ENCODE measurements at places on chromosomes 3 and 15.

DNA sequence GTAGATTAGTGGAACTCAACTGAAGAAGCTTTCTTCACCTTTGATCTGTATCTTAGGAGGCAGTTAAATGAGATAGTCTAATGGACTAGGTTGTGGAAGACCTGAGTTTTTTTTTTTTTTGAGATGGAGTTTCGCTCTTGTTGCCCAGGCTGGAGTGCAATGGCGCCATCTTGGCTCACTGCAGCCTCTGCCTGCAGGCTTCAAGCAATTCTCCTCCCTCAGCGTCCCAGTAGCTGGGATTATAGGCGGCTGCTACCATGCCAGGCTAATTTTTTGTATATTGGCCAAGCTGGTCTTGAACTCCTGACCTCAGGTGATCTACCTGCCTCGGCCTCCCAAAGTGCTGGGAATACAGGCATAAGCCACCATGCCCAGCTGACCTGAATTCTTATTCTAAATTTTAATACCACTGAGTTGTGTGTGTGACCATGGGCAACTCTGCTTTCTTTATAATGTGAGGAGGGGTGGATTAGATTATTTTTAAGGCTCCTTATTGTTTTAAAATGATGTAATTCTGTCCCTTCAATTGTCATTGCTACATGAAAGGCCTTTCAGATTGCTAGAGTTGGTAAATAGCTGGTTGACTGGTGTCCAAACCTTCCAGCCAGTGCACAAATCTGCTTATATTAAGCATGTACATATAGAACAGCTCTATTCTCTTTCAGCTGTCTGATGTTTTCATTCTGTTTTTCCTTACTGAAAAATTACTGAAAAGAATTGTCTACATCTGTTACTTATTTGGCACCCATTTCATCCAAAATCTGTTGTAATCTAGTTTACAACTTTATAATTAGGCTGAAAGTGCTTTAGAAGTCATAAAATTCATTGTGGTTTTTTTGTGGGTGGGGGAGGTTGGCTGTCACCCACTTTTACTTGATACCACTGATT lies 2.3 kb downstream of the LNP1 start:
- DNase-seq = no peak

- DNase-seq = no peak
These were observed 91.8 kb downstream of the LIPC start for GRCh38 chr15:58523634-58524033.

DNA sequence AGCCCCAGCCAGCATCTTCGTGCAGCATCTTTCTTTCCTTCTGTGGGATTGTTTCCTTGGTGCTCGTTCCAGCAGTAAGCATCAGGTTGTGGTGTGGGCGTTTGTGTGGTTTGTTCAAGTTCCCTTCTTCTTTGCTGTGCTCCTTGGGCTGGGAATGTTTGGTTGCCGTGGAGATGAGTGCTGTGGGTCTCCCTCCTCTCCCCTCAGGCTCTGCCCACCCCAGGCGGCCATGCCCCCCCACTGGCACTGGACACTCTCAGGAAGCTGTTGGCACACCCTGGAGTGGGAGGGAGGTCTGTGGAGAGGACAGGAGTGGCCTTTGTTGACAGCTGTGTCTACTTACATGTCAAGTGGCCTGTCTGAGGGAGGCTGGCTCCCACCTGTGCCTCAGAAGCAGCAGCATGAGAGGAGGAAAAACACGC lies 46.5 kb upstream of the SACM1L start:
- no peak for DNase-seq

DNA sequence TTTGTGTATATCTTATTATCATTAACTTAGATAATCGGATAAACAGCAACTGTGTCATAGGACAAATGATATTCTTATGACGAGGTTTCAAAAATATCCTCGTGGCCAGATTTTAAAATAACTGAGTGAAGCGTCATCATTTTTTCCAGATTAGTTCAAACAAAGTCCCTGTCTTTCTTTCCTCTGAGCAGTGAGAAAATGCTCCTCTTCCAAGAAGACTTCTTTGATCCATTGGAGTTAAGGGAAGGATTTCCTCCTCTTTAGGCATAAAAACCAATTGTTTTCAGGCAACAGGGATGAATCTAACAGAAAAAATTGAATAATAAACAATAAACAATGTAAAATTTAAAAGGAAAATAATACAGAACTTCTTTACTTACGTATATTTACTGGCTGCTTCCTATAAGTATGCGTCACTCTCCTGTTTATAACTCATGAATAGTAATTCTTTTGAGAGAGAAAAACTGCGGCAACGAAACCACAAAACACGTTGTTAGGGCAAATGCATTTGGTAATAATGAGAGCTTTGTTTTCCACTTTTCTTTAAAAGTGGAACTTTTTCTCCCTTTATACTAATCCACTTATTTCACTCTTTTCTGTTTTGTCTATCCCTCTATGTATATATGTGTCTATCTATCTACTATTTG lies 419.4 kb upstream of the ONECUT1 start:
- DNase-seq = no peak

- no peak for DNase-seq
These were observed 113.8 kb downstream of the SENP2 start for GRCh38 chr3:185699927-185700326.

DNA sequence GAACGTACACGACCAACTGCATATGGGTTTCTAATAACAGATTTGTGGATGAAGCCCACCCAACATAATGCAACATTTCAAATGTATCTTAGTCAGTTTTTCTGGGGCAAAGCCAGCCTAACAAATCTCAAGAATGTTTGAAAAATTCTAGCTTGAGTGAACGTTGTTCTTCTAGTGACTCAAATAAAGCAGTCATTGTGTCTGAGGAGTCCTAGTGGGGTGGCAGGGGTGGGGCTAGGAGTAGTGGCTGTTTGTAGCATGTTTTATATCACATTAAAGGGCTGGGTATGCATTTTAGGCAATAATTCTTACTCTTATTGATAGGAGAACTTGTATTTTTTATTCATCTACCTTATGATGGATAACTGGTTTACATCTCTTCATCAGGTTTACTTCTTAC lies 6.0 kb downstream of the B3GNT5 start:
- no peak for DNase-seq

DNA sequence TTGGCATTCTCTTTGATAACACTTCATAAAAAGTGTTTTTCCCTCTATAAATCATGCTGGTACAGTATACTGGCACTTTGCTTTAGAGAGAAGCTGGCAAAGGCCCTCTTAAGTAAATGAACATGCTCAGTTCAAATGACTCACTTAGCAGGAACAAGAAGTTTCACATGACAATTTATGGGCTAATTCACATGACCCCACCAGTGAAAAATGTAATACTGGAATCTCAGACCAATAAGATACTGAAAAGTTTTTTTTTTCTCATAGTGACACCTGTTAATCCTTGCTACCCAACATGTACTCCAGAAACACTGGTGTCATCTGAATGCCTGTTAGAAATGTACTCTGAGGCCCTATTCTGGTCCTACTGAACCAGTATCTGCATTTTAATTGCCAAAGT lies 13.9 kb downstream of the BTBD1 start:
- no peak for DNase-seq

GRCh38 chr15:37764733-37765191 lies 169.7 kb upstream of the TMCO5A start:
- DNase-seq = peak; percentile 45

GRCh38 chr3:95442766-95443165 lies 1371.6 kb upstream of the EPHA6 start:
- no peak for DNase-seq

DNA sequence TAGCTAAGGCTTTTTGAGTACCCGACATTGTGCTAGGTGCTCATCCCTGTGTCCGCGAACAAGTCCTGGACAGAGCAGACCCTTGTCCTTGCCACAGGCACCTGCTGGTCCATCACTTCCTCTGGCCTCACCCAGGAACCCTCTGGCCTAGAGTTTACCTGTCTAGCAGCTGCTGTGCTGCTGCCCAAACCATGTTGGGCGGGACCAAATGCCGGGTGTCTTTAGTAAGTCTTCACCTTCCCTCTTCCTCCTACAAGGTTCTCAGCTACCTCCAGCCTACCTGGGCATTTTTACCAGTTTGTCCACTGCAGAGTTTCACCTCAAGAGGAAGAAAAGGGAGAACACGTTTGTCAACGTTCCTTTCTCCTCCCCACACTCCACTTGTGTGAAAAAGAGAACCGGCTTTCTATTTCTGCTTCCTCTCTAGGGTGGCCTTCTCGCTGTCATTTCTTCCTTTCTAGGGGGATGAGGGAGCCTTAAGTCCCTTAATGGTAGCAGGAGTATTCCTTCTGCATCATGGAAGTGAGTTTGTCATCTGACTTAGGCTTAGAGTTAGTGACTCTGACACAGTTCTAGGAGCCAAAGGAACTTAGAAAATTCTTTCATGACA lies 80.4 kb upstream of the GCNT3 start:
- no peak for DNase-seq

- DNase-seq = no peak
These were observed 97.2 kb downstream of the SEC22A start for GRCh38 chr3:123298903-123299302.

DNA sequence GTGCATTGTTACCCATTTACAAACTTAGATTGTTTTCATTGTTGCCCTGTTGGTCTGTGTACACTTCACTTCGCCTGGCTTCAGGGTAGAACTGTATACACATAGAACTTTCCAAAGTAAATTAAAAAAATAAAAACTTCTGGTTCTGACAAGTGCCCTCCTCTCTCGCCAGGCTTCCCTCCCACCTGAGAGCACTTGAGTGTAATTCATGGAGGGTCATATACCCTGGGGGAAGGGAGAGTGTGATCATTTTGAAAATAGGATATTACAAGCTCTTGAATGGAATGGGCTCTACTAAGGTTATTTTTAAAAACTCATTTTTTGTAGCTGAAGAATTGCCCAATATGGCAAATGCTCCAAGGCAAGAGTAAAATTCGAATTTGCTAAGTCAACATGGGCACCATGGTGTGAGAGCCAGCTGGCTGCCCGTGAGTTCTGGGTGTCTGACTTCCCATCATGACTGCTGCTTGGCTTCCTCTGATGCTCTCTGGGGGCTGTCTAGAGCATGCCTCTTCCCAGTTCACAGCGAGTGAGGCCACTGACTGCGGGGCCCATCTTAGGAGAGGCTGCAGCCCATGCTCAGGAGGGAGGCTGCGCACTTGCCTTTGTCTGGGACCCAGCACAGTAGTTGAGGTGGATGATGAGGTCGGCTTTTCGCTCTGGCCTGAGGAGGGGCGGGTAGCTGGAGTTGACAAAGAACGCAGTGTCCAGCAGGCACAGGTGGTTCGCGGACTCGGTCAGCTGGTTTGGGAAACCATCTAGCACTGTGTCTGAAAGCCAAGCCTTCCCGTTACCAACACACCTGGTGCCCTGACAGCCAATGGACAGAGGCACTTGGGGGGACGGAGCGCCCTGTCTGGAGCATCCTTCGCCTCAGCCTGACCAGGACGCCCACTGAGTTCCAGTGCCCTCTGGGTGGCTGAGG lies 13.1 kb upstream of the EHD4 start:
- DNase-seq = no peak

DNA sequence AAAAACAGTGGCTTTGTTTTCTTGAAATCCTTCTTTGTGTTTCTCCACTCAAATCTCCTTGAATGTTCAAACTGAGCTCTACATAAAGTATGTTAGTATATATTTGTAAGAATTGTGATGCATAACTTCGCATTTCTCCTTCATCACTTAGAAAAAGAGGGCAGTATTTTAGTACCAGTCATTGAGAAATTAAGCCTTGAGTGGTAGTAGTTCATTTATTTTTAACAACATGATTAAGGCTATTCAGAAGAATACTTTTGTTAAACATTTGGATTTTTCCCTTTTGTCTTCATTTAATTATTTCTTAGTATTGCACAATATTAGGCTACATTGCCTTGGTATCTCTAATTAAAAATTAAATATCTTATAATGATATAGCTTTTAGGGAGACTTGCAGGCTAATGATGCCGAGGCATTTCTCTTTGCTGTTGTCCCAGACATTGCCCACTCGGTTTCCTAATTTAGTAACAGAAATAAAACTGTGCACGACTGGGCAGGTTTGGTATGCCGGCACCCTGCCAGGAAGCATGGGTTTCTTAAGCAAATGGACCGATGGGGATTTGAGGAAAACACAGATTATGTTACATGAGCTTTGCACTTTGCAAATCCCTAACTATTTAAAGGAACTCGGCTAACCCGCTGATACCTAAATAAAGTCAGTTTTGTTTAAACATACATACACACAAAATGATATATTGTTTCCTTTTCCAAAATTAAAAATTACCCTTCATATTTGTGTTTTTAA lies 54.7 kb downstream of the LRRC28 start:
- peak; percentile 51 for DNase-seq
